Bronchial smooth muscle cell (primary cell): ENCODE measurements at places on chromosomes 1 and 21. TPM values are rescaled to one million over a fixed set of nuclear protein-coding genes. Genes with fewer than 3 reads are reported as not detected.

The SH3D21 gene
- 1.5 and 2.5 TPM in 2 replicates for total RNA-seq

The OR2L13 gene
- total RNA-seq = not detected in 2 replicates

The NFYC gene
- total RNA-seq = 19.4 and 31.5 TPM in 2 replicates

The LAD1 gene
- 0.26 TPM in 1 of 2 replicates, not detected in the other for total RNA-seq

The SLC44A5 gene
- 0.09 and 0.16 TPM in 2 replicates for total RNA-seq
